ENCODE measurements at places on chromosomes 6 and 20.

GRCh38 chr6:26021001-26021349 lies 58.4 kb downstream of the TRIM38 start:
- peak; percentile 75 for DNase-seq

DNA sequence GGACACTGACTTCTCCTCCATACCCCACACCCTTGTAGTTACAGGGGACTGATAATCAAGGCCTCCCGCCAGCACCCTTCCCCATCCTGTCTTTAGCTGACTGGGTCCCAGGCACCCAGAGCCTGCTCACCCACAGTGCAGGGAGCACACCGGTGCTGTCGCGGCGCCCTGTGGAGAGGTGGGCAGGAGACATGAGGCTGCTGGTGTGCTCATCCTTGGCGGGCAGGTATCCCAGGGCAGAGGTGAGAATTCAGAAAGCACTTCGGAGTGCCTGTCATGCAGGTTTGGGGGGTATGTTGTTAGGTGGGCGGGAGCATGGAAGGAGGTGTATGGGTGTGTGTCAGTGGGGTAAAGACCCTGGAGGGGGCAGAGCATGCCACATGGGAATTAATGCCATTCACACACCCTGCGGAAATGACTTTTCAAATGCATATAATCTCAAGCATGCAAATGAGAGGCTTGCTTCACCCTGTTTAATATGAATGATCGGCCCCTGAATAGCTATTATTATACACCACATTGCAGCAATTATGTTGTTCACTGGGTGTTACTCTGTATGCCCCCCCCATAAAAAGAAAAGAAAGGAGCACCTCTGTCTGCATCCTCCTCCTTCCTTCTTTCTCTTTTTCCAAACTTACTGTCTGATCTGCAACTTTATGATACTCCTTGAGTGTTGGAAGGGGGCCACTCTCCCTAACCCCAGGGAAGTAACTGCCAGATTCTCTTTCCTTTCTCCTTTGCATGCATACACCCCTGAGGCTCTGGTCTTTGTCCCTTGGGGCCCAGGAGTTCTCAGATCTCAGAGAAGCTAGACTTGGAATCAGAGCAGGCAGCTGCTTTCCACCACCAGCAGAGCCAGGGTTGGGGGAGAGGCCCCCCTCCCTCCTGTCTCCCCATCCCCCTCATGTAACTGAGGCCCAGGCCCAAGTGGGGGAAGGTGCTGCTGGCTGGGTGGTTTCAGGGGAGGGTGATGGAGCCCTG lies 16.0 kb downstream of the FOXP4 start:
- DNase-seq = no peak

- DNase-seq = no peak
Observed at GRCh38 chr6:19317431-19317986, 519.7 kb upstream of the ID4 start.

GRCh38 chr6:86471791-86472190 lies 465.5 kb upstream of the HTR1E start:
- DNase-seq = no peak

GRCh38 chr20:15895560-15896084 lies 677.6 kb downstream of the KIF16B start:
- DNase-seq = peak; percentile 3

GRCh38 chr6:69623357-69623756 lies 173.5 kb downstream of the LMBRD1 start:
- no peak for DNase-seq

Data from stimulated activated CD4-positive, alpha-beta T cell treated with anti-CD3 and anti-CD28 coated beads, Interleukin-15, amount 100 ng/mL, for 24 hours (primary cell).